NCI-H226 (cell line): ENCODE measurements at places on chromosomes 3 and 15.

- DNase-seq = no peak
Measured at GRCh38 chr3:98994128-98994762, 92.8 kb upstream of the DCBLD2 start.

DNA sequence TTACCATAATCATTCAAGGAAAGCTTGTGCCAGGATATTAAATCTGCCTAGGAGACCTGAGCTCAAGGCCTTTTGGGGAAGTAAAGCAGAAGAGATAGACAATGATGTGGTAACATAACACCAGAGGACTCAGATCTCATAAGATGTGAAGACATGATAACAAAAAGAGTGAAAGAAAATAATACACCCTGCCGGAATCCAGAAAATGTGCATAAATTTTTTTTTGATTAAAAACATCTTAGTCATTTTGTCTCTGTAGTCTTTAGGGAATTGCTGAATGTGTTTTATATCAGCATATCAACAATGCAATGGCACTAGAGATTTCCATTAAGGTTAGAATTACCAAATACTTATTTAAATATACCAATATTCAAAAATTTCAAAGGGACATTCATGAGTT lies 326.8 kb upstream of the ROBO1 start:
- DNase-seq = no peak

DNA sequence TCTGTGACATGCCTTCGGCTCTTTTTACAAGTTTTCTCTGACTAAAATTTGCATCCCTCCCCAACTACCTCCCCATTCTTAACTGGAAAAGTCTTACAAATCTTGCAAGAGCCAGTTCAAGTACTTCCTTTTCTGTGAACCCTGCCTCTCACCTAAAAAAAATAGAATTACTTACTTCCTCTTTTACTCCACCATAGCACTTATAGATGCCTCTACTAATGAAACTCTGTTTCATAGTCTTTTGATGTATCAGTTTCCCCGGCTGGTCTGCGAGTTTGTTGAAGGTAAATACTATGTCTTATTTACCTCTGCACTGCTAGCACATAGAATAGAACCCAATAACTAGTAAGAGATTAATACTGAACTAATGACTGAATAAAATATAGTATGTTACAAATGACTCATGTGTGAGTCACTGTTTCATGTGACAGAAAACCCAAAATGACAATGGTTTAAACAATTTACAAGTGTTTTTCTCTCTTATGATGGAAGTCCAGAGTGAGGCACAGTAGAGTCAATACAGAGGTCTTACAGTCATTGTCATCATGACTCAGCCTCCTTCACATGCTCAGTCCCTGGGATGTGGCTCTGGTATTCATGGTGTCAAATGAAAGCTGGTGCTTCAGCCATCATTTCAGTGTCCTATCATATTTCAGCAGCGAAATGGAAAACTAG lies 393.5 kb downstream of the RSL24D1 start:
- no peak for DNase-seq

DNA sequence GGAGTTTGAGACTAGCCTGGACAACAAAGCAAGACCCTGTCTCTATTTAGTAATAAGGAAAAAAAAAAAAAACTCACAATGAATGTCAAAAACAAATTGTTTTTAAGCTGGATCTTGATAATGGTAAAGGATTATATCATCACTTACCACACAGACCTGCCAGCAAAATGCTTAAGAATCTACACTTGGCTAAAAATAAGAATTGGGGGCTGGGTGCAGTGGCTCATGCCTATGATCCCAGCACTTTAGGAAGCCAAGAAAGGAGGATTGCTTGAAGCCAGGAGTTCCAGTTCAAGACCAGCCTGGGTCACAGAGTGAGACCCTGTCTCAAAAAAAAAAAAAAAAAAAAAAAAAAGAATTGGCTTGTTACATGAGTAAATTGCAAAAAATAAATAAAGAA lies 31.0 kb downstream of the ACAP2 start:
- DNase-seq = peak; percentile 76

DNA sequence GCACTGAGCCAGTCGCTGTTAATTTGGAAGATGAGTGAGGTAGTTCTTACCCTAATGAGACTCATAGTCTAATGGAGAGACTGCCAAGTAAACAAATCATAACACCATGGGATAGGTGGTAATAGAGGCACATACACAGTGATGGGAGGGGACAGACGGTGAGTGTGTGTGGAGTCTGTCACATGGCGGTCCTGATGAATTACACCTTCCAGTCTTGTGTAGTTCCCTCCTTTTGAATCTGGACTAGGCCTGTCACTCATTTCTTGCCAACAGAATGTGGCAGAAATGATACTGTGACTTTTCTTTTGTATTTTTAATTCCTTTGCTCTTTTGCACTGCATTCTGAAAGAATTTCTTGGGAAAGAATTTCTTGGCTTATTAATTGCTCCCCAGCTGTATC lies 78.1 kb downstream of the NR1D2 start:
- no peak for DNase-seq

GRCh38 chr3:48299746-48300712 lies 33.4 kb downstream of the SPINK8 start:
- no peak for DNase-seq

- no peak for DNase-seq
Measured at GRCh38 chr15:45093013-45093412, 21.0 kb downstream of the DUOX2 start.

- no peak for DNase-seq
Measured at GRCh38 chr15:85941186-85941855, 138.3 kb upstream of the AGBL1 start.

GRCh38 chr3:44885618-44886017 lies 11.2 kb downstream of the TGM4 start:
- peak; percentile 94 for DNase-seq

- no peak for DNase-seq
Measured at GRCh38 chr15:52699457-52699856, 20.3 kb upstream of the ATOSA start.

GRCh38 chr15:90465140-90465929 lies 64.4 kb upstream of the CRTC3 start:
- DNase-seq = no peak

GRCh38 chr3:146313031-146313745 lies 62.3 kb upstream of the PLSCR4 start:
- DNase-seq = no peak

DNA sequence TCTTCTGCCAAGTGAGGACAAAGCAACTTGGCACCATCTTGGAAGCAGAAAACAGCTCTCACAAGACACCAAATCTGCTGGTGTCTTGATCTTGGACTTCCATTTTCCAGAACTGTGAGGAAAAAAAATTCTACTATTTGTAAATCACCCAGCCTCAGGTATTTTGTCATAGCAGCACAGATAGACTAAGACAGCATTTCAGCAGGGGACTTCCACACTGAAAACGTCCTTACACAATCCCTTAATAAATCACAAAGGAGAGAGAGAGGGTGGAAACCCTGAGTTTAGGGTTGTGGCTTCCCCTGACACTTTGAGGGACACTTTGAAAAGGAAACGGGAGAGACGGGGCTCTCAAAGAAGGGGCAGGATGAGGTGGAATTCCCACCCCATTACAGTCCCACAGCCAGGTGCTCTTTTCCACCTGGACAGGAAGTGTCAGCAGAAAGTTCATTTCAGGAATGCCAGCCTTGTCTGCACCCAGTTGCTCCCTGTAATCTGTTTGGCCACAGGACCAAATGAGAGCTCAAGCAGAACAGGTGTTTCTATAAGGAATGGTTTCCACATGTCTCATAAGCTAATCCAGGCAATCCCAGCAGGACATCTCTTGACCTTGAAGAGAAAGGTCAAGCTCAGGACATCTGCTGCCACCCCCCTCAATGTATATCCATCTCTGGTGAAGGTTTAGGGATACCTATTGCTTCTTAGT lies 51.3 kb downstream of the MYLK start:
- no peak for DNase-seq

DNA sequence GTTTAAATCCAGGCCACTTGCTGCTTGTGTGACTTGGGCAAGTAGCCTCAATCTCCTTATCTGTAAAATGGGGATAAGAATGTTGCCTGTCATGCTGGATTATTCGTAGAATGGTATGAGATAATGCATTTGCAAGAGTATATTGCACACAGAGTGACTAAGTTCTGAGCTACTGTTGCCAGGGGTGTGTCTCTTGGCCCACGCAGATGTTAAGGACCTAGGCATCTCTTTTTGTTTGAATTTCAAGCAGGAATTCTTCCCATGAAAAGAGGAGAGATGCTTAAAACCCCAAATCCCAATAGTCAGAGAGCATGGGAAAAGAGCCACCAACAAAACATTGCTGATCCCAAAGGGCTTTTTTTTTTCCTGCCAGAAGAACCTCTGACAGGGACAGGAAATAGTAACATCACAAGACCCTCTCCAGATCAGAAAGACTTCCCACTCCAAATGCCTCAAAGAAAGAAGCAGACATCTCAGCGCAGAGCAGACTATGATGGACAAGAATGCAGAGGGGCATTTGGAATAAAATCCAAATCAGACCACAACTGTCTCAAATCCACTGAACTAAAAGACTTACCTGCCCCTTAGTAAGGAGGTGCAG lies 90.5 kb downstream of the MRPL46 start:
- DNase-seq = peak; percentile 57

DNA sequence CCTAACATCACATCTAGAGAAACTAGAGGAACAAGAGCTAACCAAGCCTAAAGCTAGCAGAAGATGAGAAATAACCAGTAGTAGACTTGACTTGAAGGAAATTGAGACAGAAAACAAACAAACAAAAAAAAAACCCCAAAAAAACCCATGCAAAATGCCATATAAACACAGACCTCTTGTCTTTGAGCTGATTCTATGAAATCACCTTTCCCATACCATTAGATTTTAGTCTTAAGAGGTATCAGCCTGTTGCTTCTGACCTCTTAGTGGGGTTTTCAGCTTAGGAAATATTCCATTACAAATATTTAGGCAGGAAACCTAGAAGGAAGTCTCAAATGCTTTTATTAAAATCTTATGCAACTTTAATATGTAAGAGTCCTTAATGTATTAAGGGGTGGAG lies 23.9 kb upstream of the ST3GAL6 start:
- no peak for DNase-seq

DNA sequence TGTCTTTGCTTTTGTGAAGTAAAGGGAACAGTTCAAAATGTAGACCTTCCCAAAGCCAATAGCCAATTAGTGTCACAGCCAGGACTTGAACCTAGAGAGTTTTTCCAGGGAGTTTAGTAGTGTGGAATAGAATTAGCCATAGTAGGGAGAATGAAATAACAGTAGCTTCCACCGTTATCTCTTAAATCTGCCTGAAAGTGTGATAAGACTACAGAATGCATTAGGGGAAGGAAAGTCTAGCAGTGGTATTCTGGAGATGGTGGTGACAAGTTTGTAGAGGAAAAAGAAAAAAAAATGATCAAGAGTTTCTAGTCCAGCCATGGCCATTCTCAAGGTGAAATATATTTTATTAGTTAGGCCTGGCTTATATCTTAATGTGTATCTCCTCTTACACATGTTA lies 13.8 kb downstream of the ATP11B start:
- DNase-seq = no peak

GRCh38 chr15:60573936-60574335 lies 95.0 kb upstream of the ICE2 start:
- no peak for DNase-seq

GRCh38 chr15:68983961-68984481 lies 30.5 kb upstream of the NOX5 start:
- DNase-seq = peak; percentile 90

GRCh38 chr3:52874160-52874701 lies 23.1 kb downstream of the STIMATE start:
- DNase-seq = no peak

GRCh38 chr3:30648670-30649357 lies 42.4 kb downstream of the TGFBR2 start:
- DNase-seq = no peak

GRCh38 chr15:74389241-74390048 lies 22.0 kb upstream of the CYP11A1 start:
- peak; percentile 52 for DNase-seq

GRCh38 chr3:113212844-113213375 lies 1.6 kb downstream of the BOC start:
- DNase-seq = no peak

DNA sequence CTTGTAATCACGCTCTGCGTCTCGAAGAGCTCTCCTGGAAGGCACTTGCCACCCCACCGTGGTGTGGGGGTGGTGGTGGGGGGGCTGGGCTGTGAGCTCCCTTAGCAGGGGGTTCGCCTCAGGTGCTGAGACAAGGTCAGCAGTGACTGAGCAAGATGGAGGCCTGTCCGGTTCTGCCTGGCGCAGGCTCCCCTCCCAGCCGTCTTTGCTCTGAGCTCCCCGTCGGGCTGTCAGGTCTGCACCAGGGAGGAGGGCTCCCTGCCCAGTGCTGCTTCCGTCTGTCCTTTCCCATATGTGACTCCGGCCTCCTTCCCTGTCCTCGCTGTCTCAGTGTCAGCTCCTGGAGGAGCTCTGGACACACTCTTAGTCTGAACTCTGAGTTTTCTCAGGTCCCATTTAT lies 80.0 kb downstream of the PLXNA1 start:
- DNase-seq = no peak

GRCh38 chr3:45524565-45524964 lies 70.0 kb upstream of the LIMD1 start:
- DNase-seq = no peak

GRCh38 chr3:167750272-167750971 lies 14.9 kb downstream of the SERPINI1 start:
- no peak for DNase-seq

- no peak for DNase-seq
Measured at GRCh38 chr3:129106866-129107565, 14.6 kb downstream of the RAB43 start.

DNA sequence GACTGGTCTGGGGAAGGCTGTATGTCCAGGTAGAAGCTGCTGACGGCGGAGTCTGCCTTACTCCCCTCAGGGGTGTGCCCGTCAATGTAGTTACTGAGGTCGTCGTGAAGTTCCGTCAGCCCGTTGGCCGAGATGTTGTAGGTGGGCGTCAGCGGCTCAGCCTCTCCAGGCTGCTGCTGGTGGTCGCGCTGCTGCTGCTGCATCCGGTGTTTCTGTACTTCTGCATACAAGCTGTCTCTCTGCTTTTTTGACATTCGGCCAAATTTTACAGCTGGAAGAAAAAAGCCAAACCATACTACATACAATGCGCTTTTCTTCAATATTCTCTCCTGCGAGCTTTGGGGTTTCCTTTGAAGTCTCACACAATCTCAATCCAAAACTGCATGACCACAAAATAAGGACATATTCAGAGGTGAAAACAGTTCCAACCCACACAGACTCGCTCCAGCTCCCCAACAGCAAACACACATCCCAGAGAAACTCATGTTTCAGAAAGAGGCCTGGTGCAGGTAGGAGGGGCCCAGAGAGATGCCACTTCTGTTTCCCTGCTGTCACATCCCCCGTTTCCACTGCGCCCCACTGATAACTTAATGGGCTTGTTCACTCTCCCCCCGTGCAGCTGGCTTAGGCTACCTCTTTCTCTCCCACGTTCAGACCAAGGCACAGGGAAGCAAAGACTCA lies 32.5 kb upstream of the ICE2 start:
- DNase-seq = no peak
